Progenitor cell of endocrine pancreas (in vitro differentiated cells): ENCODE measurements at places on chromosomes 1 and 21. TPM values are rescaled to one million over a fixed set of nuclear protein-coding genes. Genes with fewer than 3 reads are reported as not detected.

- DNase-seq, result no peak
Observed at GRCh38 chr1:43524804-43525203, 5.9 kb upstream of the PTPRF start.

The GJA4 gene
- total RNA-seq, result 42.2 and 48.0 TPM in 2 replicates

- no peak for DNase-seq
Observed at GRCh38 chr1:33852711-33853110, 11.2 kb upstream of the HMGB4 start.

The ZNF683 gene
- not detected in 2 replicates for total RNA-seq

The ZCCHC17 gene
- 31.3 and 34.0 TPM in 2 replicates for total RNA-seq

DNA sequence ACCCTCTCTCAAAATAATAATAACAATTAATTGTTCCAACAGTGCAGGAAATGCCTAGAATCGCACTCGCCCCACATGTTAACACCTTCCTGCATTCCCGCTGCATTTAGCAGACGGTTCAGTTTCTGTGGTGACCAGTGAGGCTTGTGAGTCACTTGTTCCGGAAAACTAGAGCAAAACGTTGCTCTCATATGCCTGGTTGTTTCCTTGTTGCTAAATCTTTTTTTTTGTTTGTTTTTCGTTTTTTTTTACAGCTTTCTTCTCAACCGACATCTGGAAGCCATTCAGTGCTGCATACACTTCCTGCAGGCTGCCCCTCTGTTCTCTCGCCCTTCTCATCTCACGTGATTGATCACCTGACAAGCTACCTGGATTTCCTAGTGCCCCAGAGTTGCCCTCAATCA lies 56.9 kb upstream of the TMPRSS2 start:
- DNase-seq, result no peak

DNA sequence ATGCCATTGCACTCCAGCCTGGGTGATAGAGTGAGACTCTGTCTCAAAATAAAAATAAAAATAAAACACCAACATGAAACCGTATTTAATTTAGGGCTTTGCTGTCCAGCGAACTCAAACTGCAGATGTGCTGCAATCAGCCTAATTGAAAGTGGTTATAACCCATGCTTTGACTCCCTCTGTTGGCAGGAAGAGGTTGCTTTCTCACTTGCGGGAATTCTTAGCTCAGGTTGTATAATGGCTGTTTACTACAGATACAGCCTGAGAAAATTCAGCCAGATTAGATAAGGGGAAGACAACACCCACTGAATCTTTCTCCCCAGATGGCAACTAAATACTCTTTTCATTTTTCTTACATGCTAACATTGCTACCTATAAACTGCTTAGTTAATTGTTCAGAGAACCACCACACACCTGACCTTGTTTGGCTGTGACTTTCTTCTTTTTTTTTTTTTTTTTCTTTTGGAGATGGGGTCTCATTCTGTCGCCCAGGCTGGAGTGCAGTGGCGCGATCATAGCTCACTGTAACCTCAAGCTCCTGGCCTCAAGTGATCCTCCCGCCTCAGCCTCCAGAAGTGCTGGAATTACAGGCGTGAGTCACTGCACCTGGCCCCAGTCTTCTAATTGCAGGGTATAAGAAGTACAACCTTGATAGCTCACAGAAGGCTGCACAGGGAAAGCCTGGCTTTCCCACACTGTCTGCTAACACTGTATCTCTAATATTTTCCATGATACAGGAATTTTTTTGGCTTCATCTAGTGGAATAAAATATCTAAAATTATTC lies 34.6 kb downstream of the DNTTIP2 start:
- no peak for DNase-seq

The IKBKE gene
- total RNA-seq, result 5.1 and 6.4 TPM in 2 replicates

- no peak for DNase-seq
Observed at GRCh38 chr1:41892301-41892781, 26.4 kb downstream of the HIVEP3 start.

- DNase-seq, result no peak
Observed at GRCh38 chr1:114316204-114316603, 162.5 kb upstream of the SYT6 start.

DNA sequence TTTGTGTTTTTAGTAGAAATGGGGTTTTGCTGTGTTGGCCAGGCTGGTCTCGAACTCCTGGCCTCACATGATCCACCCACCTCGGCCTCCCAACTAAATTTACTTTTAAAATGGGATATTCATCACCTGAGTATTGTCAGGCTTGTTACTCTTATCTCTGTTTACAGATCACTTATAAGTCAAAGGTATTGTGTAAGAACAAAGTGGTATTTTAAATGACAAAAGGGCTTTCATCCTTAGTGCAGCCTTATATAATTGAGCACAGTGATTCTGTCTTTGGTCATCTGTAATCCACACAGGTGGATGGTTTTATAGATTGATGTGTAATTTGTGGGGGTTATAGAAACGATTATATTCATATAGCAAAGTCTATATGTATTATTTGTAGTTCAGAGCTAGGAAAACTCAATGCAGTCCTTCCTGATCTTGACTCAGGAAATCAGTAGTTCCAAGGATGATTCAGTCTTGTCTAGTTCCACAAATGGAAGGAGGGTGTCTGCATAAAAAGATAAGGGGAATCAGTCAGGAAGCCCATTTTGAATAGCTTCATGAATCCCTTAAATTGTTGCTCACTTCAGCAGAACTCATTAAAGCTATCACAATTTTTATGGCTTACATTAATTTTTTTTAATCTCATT lies 34.6 kb downstream of the STXBP3 start:
- no peak for DNase-seq

The AMY2A gene
- not detected in 2 replicates for total RNA-seq

DNA sequence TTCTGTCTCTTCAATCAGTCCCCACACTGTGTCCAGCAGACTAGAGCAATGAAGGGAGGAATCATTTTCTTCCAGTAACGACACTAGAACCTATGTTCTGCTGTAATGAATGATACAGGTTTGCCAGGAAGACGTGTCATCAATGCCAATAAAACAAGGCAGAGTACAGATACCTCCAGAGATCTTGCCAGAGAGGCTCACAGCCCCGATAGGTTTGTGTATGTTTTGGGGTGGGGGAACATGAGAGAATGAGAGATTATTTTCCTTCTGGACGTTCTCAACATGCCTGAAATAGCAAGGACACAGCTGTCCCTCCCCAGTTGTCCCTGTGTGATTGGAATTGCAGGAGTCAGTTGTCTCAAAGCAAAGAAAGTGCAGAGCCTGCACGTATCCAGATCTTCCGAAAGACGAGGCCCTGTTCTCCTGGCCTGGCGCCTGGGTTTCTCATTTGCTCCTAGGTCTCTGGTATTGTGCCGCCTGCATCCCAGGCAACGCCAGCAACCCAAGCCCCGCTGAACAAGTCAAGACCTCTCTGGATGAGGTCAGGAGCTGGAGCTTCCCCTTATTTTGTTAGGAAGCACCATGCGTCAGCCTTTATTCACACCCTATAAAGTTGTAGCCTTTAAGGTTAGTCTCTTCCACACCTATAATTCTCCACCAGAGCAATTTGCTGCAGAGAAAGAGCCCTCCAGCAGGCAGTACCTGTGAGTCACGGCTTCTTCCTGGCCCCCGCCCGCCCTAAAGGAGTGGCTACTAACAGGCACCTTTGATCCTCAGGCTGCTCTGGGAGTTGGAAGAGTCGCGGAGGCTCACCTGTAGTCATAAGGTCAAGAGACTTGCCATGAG lies 130.5 kb downstream of the TOMM20 start:
- no peak for DNase-seq

The SPATA21 gene
- not detected in 2 replicates for total RNA-seq

DNA sequence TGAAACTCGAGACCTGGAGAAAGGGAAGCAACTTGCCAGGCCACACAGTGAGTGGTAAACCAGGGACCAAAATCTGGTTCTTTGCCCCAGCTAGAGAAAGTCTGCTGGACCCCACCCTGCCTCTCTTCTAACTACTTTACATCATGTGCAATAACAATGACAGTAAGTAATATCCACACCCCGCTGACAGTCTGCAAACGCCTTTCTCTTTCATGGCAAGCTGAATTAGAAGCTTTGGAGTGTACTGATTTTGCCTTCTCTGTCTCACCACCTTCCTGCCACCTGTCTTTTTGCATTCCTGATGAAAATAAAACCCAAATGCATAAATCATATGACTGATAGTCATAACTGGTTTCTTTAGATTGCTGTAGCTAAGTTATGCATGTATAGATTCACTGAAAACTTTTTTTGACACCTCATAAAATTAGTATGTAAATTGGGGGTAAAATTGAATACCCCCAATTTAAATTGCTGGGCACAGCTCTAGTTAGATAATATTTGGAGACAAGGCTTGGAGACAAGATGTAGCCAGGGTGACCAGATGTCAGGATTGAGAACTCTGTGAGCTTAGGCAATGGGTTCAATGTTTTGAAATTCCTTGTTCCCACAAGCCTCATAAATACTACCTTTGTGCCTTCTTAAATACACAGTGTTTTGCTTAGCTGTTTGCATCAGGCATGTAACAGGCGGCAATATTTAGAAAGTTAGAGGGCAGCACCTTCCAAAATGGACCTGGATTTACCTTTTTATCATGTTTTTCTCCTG lies 73.5 kb downstream of the ST6GALNAC5 start:
- no peak for DNase-seq

- no peak for DNase-seq
Observed at GRCh38 chr1:225155555-225155954, 226.1 kb downstream of the DNAH14 start.

- no peak for DNase-seq
Observed at GRCh38 chr1:86872086-86872485, 41.8 kb downstream of the SELENOF start.

The S100A10 gene
- total RNA-seq, result 432 and 438 TPM in 2 replicates

- DNase-seq, result peak; percentile 21
Observed at GRCh38 chr21:46459356-46460112, 843 bp downstream of the DIP2A start.

DNA sequence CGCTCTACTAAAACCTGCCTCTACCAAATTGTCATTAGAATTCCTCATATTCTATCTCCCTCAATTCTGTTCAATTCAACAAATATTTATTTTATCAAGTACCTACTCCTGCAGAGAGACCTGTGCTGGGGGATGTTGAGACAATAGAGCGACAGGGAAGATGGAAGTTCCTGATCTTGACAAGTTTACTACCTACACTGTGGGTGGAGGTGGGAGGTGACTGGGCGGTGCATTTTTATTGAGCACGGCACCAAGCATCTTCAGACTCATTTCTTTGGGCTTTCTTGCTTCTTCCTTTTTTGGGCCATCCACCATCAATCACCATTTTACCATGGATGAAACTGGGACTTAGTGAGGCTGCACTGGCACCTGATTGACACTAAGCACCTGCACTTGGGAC lies 61.3 kb downstream of the KIRREL1 start:
- no peak for DNase-seq

DNA sequence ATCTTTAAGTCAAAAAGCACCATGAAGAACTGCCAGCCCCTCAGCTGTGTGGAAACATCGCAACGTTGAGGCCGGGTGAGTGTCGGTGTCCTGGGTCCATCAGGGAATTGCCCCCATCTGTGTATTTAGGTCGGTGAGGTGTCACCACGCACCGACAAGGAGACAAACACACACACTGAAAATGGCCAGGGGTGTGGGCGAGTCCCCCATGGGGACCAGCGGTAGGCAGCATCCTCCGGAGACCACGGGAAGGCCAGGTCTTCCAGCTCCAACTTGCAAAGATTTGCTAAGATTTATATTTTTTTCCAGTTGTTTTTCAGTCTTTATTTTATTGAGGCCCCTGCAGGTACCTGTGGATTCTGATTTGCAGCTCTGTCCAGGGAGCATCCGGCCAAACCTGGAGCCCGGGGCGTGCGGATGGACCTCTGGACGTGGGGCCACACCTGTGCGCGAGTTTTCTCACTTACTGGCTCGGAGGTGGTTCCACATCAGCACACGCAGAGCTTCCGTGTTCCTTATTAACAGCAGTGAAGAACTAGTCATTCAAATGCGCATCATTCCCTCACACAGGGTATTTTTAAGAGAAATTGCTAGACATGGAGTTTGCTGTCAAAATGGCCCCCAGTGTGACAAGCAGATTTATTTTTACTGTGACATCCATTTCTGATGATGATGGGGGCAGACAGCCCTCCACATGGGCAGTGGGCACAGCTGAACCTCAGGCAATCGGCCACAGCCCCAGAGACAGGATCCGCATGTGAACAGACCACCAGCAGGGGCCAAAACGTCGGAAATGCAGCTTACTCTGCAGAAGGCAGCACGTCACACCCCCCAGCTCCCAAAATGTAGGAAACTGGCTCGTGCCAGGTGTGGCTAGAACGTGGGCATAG lies 17.2 kb upstream of the SLC19A1 start:
- no peak for DNase-seq

DNA sequence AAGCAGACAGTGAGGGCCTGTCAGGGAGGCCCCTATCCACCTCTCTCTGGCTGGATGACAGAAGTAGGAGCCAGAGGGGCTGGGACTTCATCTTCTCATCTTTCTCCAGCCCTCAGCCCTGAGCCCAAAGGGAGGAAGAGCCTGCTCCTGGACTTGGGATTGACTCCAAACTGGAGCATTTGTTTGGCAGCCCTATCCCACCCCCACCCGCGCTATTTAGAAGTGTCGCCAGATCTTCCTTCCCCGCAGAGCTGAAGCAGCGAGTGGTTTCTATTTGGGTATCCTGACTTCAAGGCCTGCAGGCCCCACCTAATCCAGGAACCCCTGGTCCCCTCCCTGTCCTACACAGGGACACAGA lies 9.6 kb downstream of the NES start:
- no peak for DNase-seq

DNA sequence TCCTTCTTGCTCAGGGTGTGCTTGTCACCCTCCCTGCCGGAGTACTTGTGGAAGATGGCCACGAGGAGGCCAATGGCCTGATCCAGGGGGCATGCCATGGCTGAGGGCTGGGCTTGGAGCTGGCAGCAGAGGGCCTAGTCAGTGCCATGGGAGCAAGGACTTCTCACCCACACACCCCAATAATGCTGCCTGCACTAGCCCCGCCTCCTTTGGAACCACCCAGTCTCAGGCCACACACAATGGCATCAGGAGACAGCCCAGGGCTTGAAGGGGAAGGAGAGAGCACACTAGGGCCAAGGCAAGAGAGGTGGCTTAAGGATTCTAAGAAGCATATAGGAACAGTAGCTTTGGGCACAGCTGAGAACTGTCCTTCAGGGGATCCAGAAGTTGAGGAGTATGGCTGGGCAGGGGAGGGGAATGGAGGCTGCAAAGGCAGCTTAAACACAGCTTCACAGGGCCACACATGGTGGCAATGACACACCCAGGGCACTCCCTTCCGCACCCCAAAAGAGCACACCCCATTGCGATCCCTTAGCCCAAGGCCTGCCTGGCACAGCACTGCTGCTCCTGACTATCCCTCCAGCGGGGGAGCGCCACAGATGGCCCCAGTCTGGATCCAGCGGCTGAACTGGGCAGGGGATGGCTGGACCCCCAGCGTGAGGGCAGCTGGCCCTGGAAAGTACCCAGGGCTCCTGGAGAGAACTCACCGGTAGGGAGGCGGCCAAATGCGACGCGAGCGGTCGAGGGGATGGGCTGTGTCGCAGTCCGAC lies at the start of gene S100A6:
Gene S100A6, minus strand, starts transcription at position 750 of the 770 bp plus-strand sequence. Its CDS starts 652 bp downstream, at position 98.
- no peak for DNase-seq

The UBE2J2 gene
- total RNA-seq, result 67.0 and 73.6 TPM in 2 replicates

The DNAJB4 gene
- 27.2 and 30.1 TPM in 2 replicates for total RNA-seq
